ENCODE measurements at places on chromosomes 3 and 15.
A peak's percentile ranks its signal among the peaks of the same experiment; 100 is the strongest.

- DNase-seq: no peak
These were observed 43.6 kb upstream of the SRGAP3 start for GRCh38 chr3:9293076-9293475.

GRCh38 chr15:66757521-66757920 lies 55.5 kb downstream of the SMAD6 start:
- DNase-seq: no peak

DNA sequence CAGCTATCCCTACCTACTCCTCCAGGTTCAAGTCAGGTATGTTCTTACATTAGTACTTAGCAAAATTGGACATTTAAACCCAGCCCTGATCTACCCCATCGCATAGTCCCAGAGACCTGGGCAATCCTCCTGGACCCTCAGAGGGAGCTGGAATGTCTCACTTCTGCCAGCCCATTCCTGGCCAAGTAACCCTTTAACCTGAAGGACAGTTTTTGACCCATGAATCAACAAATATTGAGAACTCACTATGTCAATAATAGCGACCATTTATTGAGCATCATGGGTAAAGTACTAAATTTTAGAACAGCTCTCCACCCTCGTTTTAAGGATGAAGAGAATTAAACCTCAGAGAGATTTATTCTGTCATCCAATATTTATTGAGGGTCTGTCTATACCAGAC lies 70.4 kb downstream of the RBPMS2 start:
- no peak for DNase-seq

GRCh38 chr15:69996321-69997160 lies 101.2 kb downstream of the TLE3 start:
- DNase-seq: peak; percentile 62

GRCh38 chr3:55518451-55518850 lies 31.3 kb upstream of the WNT5A start:
- DNase-seq: no peak

GRCh38 chr3:45347315-45348000 lies 40.9 kb upstream of the LARS2 start:
- DNase-seq: no peak

GRCh38 chr3:81459733-81460132 lies 301.7 kb downstream of the GBE1 start:
- DNase-seq: no peak

- no peak for DNase-seq
These were observed 3.1 kb upstream of the BNC1 start for GRCh38 chr15:83287541-83288027.

- no peak for DNase-seq
These were observed at the start of gene LRRC2 for GRCh38 chr3:46566040-46566641. Gene LRRC2, minus strand, starts transcription at chr3:46566302. Its CDS starts 14,711 bp downstream, at chr3:46551591.

DNA sequence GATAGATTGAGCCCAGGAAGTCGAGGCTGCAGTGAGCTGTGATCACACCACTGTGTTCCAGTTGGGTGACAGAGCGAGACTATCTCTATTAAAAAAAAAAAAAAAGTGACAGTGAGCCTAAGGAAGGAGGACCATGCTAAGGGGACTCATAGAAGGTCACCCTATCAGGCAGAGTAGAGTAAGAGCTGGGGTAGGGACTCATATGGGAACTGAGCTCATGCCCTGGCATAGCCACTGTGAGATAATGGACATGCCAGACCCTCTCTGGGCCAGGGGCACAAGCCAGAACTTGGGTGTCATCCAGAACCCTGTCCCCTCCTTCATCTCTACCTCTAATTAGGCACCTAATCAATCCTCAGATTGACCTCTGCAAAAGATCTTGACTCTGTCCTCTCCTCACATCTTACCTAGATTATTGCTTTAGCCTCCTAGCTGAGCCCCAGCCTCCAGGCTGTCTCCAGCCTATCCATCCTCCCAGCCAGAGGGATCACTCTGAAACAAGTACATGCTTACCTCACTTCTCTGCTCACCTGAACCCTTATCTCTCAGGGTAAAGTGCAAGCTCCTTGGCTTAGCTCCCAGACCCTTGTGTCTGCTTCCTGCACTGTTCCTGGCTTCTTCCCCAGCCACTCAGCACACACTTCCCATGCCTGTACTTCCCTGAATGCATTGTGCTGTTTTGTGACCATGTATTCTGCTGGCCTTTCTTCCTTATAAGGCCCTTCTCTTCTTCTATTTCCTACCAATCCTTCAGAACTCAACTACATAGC lies 76.4 kb downstream of the DAPK2 start:
- DNase-seq: no peak

DNA sequence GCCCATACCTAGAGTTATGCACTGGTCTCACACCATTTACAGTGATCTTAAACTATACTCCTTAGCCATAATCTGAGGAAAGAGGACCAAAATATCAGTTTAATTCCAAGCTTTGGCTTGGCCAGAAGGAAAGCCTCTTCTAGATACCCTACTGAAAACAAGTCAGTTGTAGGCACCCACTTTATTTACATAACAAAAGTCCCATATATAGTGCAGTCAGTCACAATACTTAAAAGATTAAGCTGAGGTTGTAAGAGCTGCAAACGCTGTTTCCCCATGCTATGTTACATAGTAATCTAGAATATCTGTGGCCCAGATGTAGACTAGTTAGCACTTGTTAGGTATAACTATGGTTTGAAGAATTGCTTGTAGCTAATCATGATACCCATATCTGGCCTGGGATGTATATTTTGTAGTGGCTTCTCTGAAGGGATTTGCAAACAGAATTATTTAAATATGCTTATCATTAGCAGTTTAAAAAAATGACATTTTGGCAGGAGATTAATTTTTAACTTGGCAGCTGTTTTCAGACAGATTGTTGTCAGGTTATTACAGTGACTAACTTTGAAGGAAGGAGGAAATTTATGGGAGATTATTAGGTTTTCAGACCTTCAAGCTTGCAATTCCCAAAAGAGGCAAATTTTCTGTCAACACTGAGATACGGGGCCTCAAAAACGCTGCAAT lies 160.4 kb upstream of the SLC2A2 start:
- DNase-seq: no peak

DNA sequence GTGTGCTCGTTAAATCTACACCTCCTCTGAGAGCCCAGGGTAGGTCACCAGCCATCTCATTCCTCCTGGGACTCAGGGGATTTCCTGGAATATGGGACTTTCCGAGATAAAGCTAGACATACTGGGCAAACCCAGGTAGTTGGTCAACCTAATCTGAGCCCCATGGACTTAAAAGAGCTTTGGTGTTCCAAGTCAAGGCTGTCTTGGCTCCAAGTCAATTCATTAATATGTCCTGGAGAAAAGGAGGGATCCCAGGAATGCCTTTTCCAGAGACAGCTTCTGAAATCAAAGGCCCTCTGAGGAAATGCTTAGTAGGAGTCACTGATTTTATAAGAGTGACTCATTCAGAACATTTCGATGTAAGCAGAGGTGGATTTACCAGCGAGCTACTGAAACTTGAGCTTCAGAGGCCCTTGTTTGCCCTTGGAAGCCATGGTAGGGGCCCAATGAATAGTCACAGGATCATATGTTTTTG lies 137.3 kb upstream of the UBE2E1 start:
- DNase-seq: no peak

DNA sequence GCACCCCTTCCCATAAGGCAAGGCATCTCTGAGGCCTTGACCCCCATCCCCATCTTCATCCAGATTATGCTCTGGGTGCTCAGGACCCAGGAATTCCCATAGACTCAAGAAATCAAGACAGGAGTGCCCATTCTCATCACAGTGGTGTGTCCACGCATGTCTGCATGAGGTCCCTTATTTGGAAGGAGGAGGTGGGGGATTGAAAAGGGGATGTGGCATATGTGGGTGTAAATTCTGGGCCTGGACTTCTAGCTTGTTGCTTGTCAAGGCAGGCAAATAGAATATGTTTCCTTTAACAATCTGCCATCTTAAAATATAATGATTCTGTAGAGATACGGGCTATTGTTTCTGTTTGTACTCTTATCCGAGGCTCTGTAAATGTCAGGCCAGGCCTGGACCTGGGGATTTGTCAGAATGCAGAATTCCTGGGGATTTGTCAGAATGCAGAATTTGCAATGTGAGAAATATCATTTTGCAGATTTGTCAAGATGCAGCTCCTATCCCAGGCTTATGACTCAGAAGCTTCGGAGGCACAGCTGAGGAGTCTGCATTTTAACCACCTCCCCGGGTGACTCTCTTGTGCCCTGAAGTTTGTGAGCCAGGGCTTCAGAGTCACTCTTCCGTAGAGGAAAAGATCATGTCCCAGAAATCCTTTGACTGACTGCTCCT lies 157.8 kb downstream of the SV2B start:
- DNase-seq: no peak

DNA sequence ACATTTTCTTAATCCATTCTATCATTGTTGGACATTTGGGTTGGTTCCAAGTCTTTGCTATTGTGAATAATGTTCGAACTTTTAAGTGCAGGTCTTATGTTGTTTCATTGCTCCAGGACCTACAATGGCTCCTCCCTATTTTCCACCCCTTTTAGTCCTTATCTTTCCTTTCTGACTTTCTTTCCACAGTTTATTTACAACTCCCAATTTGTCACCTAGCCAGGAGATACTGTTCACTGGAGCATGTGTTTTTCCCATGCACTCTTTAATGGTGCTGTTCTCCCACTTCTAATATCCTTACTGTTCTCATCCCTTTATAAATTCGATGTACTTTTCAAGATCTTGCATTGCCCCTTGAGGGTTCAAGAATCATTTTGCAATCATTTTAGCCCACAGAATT lies 290.0 kb downstream of the WDR72 start:
- DNase-seq: no peak

- DNase-seq: no peak
These were observed 45.5 kb downstream of the TEX9 start for GRCh38 chr15:56410721-56411120.

DNA sequence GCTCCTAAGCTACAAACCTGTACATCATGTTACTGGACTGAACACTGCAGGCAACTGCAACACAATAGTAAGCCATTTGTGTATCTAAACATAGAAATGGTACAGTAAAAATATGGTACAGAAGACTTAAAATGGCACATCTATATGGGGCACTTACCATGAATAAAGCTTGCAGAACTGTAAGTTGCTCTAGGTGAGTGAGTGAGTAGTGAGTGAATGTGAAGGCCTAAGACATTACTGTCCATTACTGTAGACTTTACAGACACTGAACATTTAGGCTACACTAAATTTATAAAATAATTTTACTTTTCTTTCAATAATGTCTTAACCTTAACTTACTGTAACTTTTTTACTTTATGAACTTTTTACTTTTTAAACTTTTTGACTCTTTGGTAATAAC lies 76.2 kb downstream of the STAG1 start:
- DNase-seq: no peak

DNA sequence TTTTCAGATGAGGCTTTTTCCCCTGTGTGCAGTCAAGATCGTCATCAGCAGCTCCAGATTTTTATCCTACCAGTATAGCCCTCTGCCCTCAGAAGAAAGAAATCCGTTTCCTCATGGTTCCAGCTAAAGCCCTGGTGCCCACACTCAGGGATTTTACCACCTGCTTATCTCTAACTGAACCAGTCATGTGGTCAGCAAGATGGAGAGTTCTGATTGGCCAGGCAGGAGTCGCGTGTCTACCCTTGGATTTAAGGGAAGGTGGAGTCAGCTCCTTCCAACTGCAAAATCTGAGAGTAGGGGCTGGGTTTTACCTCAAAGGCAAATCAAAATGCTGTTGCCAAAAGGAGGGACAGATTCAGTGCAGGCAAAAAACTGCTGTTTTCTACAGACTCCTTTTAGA lies 135.3 kb downstream of the LRTM1 start:
- no peak for DNase-seq

DNA sequence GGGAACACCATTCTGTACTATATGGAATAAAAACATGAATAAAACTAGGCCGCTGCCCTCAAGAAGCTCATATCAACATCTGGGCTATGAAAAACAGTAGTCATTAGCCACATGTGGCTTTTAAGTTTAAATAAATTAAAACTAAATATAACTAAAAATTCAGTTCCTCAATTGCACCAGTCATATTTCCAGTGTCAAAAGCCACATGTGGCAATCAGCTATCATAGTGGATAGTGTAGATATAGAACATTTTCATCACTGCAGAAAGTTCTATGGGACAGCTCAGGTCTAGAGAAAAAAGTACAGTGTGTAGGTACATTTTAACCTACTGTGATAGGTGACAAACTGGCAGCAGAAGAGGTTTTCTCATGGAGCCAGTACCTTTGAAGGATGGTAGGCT lies 261.4 kb downstream of the FOXP1 start:
- no peak for DNase-seq

GRCh38 chr15:94196531-94196930 lies 34.8 kb upstream of the MCTP2 start:
- DNase-seq: no peak

DNA sequence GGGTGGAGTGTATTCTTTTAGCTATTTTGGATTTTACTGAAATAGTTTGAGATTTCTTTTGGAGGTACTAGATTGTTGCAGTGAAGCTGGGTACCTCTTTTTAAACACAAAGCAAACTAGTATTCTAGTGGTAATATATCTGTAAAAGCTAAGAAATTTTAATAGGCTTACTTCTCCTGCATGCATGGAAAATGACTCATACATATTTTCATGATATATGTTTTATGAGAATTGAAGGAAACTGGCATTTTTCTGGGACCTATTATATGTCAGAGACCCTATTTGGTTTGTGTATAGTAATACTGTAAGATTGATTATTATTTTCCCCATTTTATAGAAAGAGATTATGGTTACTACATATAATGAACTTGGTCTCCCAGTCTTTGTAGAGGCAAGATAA lies 851.0 kb downstream of the DIPK2A start:
- DNase-seq: no peak

Measured in NCI-H146 (cell line).